ENCODE measurements at places on chromosomes 3 and 15.
A peak's percentile ranks its signal among the peaks of the same experiment; 100 is the strongest.

- DNase-seq, result no peak
Observed at GRCh38 chr15:101578443-101578894, 73.7 kb downstream of the TM2D3 start.

- DNase-seq, result no peak
Observed at GRCh38 chr3:189488241-189488767, 142.9 kb upstream of the TP63 start.

DNA sequence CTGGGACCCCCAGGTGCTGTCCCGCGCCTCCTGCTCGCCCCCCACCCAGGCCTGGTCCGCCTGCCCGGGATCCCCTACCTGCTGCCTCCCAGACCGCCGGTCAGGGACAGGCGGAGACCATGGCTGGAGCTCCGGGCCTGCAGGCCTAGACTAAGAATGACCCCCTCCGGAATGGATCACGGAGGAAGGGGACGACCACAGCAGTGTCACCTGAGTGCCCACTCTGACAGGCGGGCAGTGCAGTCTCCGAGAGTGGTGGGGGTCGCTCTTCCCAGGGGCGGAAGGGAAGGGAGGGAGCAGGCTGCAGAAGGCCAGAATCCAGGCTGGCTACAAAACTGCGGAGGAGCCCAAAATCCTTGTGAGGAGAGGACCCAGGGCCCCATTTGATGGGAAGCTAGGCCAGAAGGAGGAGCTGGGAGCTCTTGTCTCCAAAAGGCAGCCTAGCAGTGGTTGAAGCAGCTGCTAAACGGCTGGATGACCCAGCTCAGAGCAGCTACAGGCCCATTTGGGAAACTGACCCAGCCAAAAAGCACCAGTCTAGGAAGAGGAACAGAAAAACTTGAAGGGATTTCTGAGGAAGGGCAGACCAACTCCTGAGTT is 908 bp upstream of the RAB43 start:
- no peak for DNase-seq

DNA sequence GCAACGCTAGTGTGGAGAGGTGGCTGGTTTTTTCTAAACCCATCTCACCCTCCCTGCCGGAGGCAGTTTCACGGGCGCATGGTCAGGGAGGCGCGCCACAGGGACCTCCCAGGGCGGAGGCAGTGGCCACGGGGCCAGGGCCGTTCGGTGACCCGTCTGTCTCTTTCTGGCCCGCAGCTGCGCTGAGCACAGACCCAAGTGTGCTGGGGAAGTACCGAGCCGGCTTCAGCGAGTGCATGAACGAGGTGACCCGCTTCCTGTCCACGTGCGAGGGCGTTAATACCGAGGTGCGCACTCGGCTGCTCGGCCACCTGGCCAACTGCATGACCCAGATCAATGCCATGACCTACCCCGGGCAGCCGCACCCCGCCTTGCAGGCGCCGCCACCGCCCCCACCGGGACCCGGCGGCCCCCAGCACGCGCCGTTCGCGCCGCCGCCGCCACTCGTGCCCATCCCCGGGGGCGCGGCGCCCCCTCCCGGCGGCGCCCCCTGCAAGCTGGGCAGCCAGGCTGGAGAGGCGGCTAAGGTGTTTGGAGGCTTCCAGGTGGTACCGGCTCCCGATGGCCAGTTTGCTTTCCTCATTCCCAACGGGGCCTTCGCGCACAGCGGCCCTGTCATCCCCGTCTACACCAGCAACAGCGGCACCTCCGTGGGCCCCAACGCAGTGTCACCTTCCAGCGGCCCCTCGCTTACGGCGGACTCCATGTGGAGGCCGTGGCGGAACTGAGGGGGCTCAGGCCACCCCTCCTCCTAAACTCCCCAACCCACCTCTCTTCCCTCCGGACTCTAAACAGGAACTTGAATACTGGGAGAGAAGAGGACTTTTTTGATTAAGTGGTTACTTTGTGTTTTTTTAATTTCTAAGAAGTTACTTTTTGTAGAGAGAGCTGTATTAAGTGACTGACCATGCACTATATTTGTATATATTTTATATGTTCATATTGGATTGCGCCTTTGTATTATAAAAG is 1.8 kb downstream of the HES1 start:
- DNase-seq, result peak; percentile 42

DNA sequence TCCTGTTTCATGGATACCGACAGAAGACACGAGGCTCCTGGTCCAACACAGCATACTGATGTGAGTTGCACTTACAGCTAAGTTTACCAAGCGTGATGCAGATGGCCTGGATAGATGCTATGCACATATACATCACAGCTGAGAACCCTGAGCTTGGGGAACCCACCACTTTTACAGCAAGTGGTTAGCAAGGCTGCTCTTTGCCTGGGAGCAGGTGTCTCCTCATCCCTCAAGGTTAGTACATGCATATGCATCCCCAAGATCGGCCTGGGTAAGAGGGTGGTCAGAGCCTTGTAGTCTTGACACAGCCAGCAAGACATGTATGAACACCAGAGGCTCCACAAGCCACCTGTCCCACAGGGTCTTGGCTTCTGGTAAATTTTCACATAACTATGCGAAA is 28.3 kb downstream of the LRRC2 start:
- no peak for DNase-seq

GRCh38 chr15:83310521-83311456 is 26.3 kb upstream of the BNC1 start:
- DNase-seq, result no peak

DNA sequence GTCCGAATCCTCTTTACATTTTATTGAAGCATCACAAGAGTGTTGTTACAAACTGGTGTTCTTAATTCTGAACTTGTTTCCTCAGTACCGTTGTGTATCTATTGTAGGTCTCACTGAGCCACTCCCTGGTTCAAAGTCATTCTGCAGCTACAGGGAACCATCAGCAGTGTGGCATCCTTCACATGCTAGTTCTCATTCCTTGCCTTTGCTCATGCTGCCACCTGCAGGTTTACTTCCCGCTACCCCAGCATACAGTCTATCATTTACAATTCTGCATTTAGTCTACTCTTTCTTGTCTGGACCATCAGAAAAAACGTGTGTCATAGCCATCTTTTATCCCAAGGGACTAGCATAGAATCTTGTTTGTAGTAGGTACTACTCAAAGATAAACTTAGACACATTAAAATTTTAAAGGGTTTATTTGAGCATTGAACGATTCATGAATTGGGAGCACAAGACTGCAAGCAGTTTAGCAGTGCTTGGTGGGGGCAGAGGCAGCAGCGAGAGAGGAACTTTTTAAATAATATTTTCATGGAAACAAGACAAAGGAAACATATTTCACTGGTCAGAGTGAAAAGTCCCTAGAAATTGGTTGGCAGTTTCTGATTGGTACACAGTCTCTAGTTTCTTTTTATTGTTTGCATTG is 402.1 kb downstream of the CADM2 start:
- no peak for DNase-seq

- DNase-seq, result peak; percentile 5
Observed at GRCh38 chr3:186361762-186362536, at the start of gene DGKG. DGKG (minus strand) TSS chr3:186362234; CDS start chr3:186320459, 41,775 bp downstream.

DNA sequence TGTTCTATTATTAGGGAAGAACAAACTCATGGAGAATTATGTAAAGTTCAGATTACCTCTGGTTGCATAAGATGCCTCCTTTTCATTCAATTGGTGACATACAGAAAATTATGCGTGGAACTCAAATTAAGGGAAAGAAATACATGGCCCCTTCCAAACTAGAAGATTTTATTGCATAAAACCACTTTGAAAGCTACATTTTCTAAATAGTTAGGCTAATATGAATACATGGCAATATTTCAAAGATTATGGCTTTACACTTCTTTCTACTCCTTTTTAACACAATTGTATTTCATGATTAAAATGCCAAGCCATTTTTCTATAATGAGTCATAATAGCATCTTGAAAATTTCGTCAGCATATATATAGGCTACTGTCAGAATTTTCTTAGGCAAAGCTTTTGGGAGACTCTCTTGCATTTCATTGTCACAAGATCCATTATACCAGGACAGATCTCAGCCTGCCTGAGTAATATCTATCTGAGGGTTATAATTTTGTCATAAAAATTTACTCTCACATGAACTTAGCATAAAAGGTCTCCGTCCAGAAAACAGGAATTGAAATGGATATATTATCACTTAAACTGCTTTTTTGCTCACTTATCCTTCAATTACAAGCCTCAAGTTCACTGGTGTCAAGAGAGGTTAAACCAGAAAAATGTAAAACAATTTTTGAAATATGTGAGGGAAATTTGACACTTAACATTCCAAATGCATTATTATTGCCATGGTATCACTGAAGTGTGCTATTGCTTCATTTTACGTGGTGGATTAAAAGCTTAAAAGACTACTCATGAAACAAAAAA is 37.1 kb downstream of the CPA3 start:
- no peak for DNase-seq

- no peak for DNase-seq
Observed at GRCh38 chr3:140752499-140752898, 74.6 kb downstream of the TRIM42 start.

- DNase-seq, result no peak
Observed at GRCh38 chr15:39564972-39565665, 15.8 kb upstream of the THBS1 start.

- no peak for DNase-seq
Observed at GRCh38 chr15:87940768-87941167, 315.8 kb downstream of the NTRK3 start.

- DNase-seq, result no peak
Observed at GRCh38 chr15:96011136-96011535, 319.4 kb upstream of the NR2F2 start.

- no peak for DNase-seq
Observed at GRCh38 chr3:132785292-132785691, 63.1 kb upstream of the NPHP3 start.

Measured in CD4-positive, alpha-beta T cell treated with Interleukin-17A for 1 hour (primary cell).